Activated T-cell treated with anti-CD3 and anti-CD28 coated beads, Interleukin-2, amount 50 U/mL, for 72 hours (primary cell): ENCODE measurements at places on chromosomes 5 and 9.

- DNase-seq = peak; percentile 84
These were observed 6.1 kb upstream of the DPM2 start for GRCh38 chr9:127943731-127944144.

DNA sequence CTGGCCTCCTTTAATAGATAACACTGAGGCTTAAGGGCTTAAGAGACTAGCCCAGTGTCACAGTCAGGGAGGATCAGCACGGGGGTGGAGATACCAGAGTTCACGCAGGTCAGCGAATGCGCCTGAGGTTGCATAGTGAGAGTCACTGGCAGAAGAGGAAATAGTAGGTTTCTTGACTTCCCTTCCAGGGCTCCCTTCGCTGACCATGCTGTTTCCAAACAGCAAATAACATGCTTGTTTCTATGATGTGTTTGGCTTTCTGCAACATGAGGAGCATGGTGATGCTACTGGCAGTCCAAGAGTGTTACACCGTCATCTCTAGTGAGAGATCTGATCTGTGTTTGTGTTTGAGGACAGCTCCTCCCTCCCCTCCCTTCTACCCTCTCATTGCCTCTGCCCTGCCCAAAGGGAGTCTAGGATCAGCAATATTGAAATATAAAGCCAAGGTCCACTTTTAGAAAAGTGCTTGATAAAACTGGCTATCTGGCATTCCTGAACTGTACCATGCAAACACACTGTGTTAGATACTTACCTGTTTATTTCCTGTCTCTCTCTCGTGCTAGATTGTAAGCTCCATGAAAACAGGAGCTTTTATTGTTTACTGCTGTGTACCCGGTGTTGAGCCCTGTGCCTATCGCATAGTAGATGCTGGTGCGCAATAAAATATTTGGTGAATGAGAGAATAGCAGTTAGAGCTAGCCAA lies 12.3 kb downstream of the TLE4 start:
- DNase-seq = peak; percentile 47

GRCh38 chr5:168969326-168969886 lies 331.5 kb downstream of the SLIT3 start:
- no peak for DNase-seq

- DNase-seq = no peak
These were observed 13.4 kb downstream of the IPPK start for GRCh38 chr9:92656537-92656925.

DNA sequence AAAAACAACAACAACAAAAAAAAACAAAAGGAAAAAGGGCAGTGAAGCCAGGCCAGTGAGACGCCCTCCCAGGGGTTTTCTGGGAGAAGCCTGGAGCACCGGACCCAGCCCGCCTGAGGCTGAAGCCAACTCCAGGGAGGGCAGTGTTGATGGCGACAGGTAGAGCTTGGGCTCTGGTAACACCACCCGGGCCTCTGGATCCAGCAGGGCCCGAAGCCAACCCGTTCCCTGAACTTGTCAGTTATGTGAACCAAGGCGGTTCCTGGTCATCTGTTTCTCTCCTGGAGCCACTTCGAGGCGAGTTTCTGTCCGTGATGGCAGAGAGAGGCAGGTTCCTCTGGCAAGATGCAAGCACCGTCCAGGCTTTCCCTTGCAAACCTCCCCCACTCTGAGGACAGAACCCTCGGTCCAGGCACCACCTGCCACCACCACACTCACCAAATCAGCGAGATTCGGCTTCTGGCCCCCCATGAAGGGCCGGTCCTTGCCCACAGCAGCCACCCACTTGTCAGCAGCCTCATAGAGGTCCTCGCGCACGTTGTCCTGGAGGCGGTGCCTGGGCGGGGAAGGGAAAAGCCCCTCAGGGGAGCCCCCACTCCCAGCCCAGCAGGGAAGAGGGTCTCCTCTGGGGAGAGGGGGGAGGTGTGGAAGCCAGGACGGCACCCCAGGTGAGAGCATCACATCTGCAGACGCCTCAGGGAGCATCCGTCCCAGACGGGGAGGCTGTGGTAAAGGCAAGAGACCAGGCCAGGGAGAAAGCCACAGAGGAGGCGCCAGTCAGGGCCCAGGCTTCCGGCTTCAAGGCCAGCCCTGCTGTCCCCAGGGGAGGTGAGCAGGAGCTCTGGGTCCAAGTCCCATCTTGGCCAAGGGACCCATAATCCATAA lies 5.4 kb downstream of the PTGES2 start:
- no peak for DNase-seq

DNA sequence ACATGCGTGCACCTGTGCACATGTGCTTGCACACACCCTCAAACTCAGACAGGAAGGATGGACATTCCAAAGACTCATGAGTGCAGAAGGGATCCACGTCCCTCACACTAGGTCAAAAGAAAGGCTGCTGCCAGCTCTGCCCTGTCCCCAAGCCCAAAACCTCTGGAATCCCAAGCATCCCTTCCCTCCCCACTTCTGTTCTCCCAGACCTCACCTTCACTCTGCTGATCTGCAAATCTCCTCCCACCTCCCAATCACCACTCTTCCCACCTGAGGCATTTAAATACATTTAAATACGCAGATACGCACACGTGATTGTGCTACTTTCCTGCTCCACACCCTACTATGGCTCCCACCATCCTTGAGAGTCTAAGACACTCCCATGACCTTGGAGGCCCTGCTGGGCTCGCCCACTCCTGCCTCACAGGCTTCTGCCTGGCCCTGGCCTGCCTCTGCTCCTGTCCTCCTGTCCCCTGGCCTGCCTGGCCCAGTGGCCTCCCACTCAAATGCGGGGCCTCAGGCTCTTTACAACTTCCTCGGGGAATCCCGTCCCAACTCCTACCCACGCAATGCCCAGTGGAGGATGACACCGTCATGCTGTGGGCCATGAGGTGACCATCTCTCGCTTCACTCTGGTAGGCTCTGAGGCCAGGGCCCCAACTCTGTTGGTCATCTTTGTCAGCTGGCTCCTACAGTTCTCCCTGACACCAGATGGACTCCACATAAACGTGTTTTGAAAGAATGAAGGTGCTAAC lies 478.4 kb upstream of the DAP start:
- no peak for DNase-seq

DNA sequence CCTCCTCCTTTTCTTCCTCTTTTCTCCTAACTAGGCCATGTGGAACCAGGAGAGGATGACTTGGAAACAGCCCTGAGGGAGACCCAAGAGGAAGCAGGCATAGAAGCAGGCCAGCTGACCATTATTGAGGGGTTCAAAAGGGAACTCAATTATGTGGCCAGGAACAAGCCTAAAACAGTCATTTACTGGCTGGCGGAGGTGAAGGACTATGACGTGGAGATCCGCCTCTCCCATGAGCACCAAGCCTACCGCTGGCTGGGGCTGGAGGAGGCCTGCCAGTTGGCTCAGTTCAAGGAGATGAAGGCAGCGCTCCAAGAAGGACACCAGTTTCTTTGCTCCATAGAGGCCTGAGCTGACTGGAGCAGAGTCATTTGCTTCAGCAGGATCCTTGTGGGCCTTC lies 13.7 kb downstream of the NUDT2 start:
- DNase-seq = no peak

- no peak for DNase-seq
These were observed 252.7 kb downstream of the CEMIP2 start for GRCh38 chr9:71515626-71516025.

DNA sequence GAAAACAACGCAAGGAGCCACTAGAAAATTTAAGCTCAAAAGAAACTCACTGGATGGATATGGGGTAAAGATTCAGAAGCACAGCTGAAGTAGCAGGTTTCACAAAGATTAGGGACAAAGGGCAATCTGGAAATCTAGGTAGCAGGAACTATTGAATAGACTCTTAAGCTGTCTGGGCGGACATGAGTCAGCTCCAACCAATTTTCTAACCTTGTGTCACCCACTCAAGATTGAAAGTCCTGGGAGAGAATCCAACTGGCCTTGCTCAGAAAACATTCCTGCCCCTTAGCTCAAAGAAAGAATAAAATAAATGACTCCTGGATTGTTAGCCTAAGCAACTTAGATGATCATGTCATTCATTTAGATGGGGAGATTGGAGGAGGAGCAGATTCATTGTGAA lies 69.2 kb downstream of the STK32A start:
- no peak for DNase-seq

- no peak for DNase-seq
These were observed 899.5 kb downstream of the TLE1 start for GRCh38 chr9:80789831-80790230.
